ENCODE measurements at places on chromosomes 6 and 20. TPM values are rescaled to one million over a fixed set of nuclear protein-coding genes. Genes with fewer than 3 reads are reported as not detected.

Gene ETV7
- 0.98 TPM for total RNA-seq

Gene PLEKHG1
- 26.4 TPM for total RNA-seq

Gene PDE10A
- total RNA-seq: 12.6 TPM

Gene RSPH9
- not detected for total RNA-seq

Gene RHAG
- not detected for total RNA-seq

Gene OVOL2
- not detected for total RNA-seq

Gene SLC32A1
- not detected for total RNA-seq

Gene EYS
- 2.9 TPM for total RNA-seq

GRCh38 chr6:166687879-166688205, 60.8 kb upstream of the RPS6KA2 start:
- no peaks in the 10 kb centered on the region for H3K36me3 ChIP-seq
- H3K4me3 ChIP-seq: no peak overlapping the region
- H3K4me1 ChIP-seq: no peaks in the 10 kb centered on the region
- no peak overlapping the region for H3K27ac ChIP-seq

- no peak overlapping the region for H3K4me3 ChIP-seq
- H3K4me1 ChIP-seq: no peaks in the 10 kb centered on the region
- DNase-seq: no peak
- H3K27me3 ChIP-seq: no peaks in the 10 kb centered on the region
- no peaks in the 10 kb centered on the region for H3K36me3 ChIP-seq
Measured at GRCh38 chr20:56299362-56299761, 50.8 kb downstream of the MC3R start.

GRCh38 chr20:21397341-21398108, at the start of gene NKX2-4:
TSS of gene NKX2-4 (minus strand) at chr20:21397526. CDS start at chr20:21397399, 127 bp downstream.
- no peaks in the 10 kb centered on the region for H3K36me3 ChIP-seq
- no peak within 1 kb of the TSS for H3K27ac ChIP-seq
- H3K27me3 ChIP-seq: peaks cover 86% of the 10 kb centered on the region

DNA sequence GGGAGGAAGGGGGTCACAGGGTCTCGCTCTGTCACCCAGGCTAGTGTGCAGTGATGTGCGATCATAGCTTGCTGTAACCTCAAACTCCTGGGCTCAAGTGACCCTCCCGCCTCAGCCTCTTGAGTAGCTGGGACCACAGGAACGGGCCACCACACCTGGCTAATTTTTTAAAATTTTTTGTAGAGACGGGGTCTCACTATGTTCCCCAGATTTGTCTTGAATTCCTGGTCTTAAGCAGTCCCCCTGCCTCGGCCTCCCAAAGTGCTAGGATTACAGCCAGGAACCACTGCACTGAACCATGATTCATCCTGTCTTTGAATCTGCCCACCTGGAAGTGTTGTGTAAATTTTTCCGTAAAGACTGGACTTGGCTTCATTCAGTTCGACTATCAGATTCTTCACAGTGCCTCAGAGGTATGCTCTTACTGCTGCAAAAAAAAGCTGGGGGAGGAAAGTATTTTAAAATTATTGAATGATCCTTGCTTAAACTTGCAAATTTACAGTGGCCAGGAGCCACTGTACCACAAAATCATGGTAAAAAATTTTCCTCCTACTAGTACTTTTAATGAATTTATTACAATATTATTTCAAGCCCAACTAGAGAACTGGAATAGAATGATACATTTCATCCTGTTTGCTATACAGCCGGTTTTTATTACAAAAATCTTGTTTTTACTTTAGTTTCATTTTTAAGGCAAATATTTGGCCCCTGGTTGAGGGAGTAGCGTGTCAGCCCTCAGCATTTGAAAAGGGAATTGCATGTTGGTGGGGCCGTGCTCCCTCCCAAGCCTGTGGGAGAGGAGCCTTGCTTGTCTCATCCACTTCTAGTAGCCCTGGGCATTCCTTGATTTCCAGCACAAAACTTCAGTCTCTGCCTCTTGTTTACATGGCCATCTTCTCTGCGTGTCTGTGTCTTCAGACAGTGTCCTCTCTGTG, 202.5 kb upstream of the SGK1 start:
- H3K27ac ChIP-seq: peak overlapping the region; percentile 52
- H3K27me3 ChIP-seq: no peaks in the 10 kb centered on the region
- H3K4me3 ChIP-seq: peak overlapping the region; percentile 5
- no peaks in the 10 kb centered on the region for H3K36me3 ChIP-seq
- H3K4me1 ChIP-seq: no peaks in the 10 kb centered on the region

DNA sequence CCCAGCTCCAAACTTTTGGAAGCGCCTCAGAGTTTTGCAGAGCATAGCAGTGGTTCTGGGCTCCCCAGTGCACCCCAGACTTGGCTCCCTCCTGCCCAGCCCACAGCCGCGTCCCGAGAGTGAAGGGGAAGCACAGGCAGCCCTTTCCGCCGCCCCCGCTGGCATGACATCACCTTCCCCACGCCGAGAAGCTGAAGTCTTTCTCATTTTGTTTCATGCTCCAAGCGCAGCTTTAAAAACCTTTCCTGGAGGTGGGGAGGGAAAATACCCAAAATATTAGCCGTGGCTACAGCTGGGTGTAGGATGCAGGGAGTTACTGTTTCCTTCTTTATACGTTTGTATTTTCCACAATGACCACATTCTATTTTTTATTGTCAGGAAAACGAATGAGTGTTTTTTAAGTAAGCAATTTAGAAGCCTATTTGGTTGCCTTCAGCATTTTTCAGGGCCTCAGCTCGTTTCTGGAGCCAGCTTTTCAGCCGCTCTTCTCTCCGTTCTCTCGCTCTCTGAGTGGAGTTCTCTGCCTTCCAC, 72.9 kb downstream of the SNX5 start:
- H3K27me3 ChIP-seq: no peaks in the 10 kb centered on the region
- H3K27ac ChIP-seq: peak overlapping the region; percentile 89
- H3K4me3 ChIP-seq: peak overlapping the region; percentile 65
- peak; percentile 69 for DNase-seq
- H3K4me1 ChIP-seq: no peaks in the 10 kb centered on the region

GRCh38 chr6:93418408-93419303, 703 bp downstream of the EPHA7 start:
- peak; percentile 52 for DNase-seq
- H3K27me3 ChIP-seq: peaks cover 3% of the 10 kb centered on the region
- H3K27ac ChIP-seq: no peak overlapping the region
- peak overlapping the region; percentile 43 for H3K4me3 ChIP-seq
- peaks cover 8% of the 10 kb centered on the region for H3K4me1 ChIP-seq
- H3K36me3 ChIP-seq: no peaks in the 10 kb centered on the region

DNA sequence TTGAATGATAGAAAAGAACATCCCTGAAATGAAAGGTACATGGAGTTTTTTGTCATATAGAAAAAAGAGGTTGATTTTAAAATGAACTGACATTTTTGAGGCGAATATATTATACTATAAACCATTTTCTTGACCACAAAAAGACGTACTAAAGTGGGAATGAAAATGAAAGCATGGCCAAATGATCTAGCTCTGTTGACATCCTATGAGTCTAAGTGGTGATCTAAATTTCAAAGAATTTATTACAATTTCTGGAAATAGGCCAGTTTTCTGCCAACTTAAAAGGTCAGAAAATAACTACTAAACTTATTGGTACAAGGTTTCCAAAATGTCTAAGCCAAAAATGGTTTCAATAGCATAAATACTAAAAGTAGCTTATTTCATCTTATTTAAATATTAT, 536.8 kb downstream of the EYS start:
- no peak overlapping the region for H3K27ac ChIP-seq
- H3K27me3 ChIP-seq: no peaks in the 10 kb centered on the region
- no peak for DNase-seq
- H3K4me1 ChIP-seq: no peaks in the 10 kb centered on the region
- H3K4me3 ChIP-seq: no peak overlapping the region
- no peaks in the 10 kb centered on the region for H3K36me3 ChIP-seq

DNA sequence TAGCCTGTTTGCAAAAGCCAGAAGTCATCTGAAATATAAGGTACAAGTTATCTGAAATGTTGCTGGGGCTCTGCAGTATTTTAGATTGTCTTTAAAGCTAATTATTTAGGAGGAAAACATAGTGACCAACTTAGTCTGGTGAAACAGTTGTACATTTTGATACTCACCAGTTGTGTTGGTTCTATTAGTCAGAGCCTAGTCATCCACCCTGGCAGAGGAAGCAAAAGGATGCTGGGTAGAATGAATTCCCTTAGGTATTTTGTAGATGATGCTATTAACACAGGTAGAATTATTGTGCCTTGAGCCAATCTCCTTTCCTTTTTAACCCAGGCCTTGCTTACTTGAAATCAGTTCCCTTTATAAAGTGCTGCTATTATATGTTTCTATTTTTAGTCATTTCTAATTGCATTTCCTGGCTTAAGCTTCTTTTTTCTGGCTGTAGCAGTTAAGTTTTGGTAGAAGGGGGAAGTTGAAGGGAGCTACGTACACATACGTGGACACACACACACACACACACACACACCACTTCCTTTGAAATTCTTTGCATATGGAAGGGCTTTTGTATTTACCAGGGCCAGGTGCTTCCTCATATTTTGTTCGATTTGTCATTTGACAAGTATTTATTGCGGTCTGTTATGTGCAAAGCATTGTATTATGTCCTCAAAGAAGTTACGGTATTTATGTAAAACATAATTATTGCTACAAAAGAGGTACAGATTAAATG, 82.4 kb downstream of the RTN4IP1 start:
- peaks cover 3% of the 10 kb centered on the region for H3K4me1 ChIP-seq
- peak overlapping the region; percentile 78 for H3K27ac ChIP-seq
- H3K36me3 ChIP-seq: no peaks in the 10 kb centered on the region
- no peak for DNase-seq

GRCh38 chr6:137084090-137084489, 39.3 kb upstream of the IL20RA start:
- H3K36me3 ChIP-seq: no peaks in the 10 kb centered on the region
- H3K4me1 ChIP-seq: no peaks in the 10 kb centered on the region
- no peak overlapping the region for H3K4me3 ChIP-seq
- H3K27ac ChIP-seq: no peak overlapping the region
- no peak for DNase-seq

GRCh38 chr6:95128947-95129346, 448.4 kb upstream of the MANEA start:
- no peaks in the 10 kb centered on the region for H3K27me3 ChIP-seq
- no peaks in the 10 kb centered on the region for H3K36me3 ChIP-seq
- H3K27ac ChIP-seq: no peak overlapping the region
- H3K4me3 ChIP-seq: no peak overlapping the region
- no peak for DNase-seq

DNA sequence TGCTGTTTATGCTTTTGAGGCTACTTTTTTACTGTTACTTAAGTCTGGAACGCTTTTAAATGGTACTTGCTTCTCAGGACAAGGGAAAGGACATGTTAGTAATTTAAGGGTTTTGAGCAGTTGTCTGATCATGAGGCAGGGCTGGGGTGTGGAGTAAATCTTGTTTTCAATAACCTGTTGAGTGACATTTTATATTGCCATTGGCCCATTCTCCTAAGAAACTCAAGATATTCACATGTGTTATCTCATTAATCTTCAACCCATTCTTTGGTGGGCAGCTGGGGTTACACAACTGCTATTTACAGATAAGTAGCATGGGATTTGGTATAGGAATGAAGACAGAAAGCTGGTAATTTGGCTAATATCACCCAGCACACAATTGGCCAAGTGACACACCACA, 44.6 kb upstream of the IL17A start:
- no peaks in the 10 kb centered on the region for H3K27me3 ChIP-seq
- H3K27ac ChIP-seq: no peak overlapping the region
- no peaks in the 10 kb centered on the region for H3K4me1 ChIP-seq
- H3K4me3 ChIP-seq: no peak overlapping the region
- no peaks in the 10 kb centered on the region for H3K36me3 ChIP-seq
- DNase-seq: no peak

GRCh38 chr6:136333824-136334464, 44.3 kb upstream of the BCLAF1 start:
- no peak for DNase-seq
- no peak overlapping the region for H3K27ac ChIP-seq
- H3K4me1 ChIP-seq: no peaks in the 10 kb centered on the region
- no peak overlapping the region for H3K4me3 ChIP-seq

DNA sequence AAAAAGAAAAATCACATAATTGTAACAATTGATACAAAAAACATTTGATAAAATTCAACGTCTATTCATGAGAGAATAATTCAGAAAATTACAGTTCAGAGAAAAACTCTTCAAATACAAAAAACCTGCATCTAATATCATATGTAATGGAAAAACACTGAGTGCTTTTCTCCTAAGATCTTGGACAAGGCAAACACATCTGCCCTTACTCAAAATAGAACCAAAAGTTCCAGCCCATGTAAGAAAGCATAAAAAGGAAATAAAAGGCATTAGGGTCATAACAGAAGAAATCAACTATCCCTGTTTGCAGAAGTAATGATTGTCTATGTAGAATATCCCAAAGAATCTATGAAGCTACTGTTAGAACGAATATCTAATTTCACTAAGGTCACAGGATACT, 721.4 kb downstream of the RFPL4B start:
- H3K4me3 ChIP-seq: no peak overlapping the region
- no peak for DNase-seq
- no peaks in the 10 kb centered on the region for H3K4me1 ChIP-seq
- no peaks in the 10 kb centered on the region for H3K27me3 ChIP-seq

DNA sequence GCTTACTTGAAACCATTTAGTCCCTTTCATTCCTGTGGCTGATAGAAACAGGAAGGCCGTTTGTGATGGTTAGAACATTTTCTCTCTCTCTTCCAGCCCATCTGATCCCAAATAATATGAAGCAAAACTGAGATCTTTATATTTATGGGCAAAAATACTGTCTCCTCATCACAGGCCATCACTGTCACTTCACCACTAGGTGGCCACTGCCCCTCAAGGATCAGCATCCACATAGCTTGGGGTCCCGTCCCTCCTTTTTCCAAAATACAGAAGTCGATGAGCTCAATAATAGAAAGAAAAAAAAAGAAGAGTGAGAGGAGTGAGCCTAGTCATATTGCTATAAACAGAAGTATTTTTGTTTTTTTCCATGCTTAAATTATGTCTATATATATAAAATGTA, 46.4 kb upstream of the LAMP5 start:
- no peaks in the 10 kb centered on the region for H3K4me1 ChIP-seq
- H3K4me3 ChIP-seq: no peak overlapping the region
- no peaks in the 10 kb centered on the region for H3K36me3 ChIP-seq

GRCh38 chr6:143620447-143620846, 57.3 kb upstream of the PHACTR2 start:
- H3K4me3 ChIP-seq: no peak overlapping the region
- no peak overlapping the region for H3K27ac ChIP-seq
- H3K4me1 ChIP-seq: no peaks in the 10 kb centered on the region
- no peaks in the 10 kb centered on the region for H3K27me3 ChIP-seq
- DNase-seq: no peak

DNA sequence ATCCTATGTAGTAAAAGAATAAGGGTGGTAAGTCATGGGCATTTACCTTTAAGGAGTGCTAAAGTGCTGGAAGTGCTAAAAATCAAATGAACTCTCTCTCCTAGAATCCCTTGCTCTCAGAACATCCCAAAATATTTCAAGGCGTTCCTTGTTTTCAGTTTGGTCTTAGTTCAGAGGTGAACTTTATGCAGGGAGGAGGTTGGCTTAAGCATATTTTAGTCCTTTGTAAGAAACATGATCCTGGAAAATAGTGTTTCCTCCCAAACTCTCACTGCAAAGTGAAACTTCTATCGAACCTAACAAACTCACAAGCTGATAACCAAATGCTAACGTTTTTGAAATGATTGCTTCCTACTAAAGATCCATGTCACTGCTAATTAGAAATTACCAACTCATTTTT, 231.4 kb downstream of the FOXC1 start:
- no peak for DNase-seq
- no peaks in the 10 kb centered on the region for H3K27me3 ChIP-seq
- H3K36me3 ChIP-seq: no peaks in the 10 kb centered on the region

GRCh38 chr6:3540253-3540820, 83.5 kb upstream of the SLC22A23 start:
- H3K4me1 ChIP-seq: no peaks in the 10 kb centered on the region
- H3K36me3 ChIP-seq: no peaks in the 10 kb centered on the region
